ENCODE measurements at places on chromosomes 1 and 21. TPM values are rescaled to one million over a fixed set of nuclear protein-coding genes. Genes with fewer than 3 reads are reported as not detected.

The PM20D1 gene
- 3.1 TPM for polyA plus RNA-seq

The CD1E gene
- not detected for polyA plus RNA-seq

The S100A8 gene
- 20.3 TPM for polyA plus RNA-seq

The CD48 gene
- 229 TPM for polyA plus RNA-seq

The CA6 gene
- polyA plus RNA-seq, result not detected

The CGN gene
- not detected for polyA plus RNA-seq

Data from immature natural killer cell (primary cell).